ENCODE measurements at places on chromosomes 7 and 10. TPM values are rescaled to one million over a fixed set of nuclear protein-coding genes. Genes with fewer than 3 reads are reported as not detected.

DNA sequence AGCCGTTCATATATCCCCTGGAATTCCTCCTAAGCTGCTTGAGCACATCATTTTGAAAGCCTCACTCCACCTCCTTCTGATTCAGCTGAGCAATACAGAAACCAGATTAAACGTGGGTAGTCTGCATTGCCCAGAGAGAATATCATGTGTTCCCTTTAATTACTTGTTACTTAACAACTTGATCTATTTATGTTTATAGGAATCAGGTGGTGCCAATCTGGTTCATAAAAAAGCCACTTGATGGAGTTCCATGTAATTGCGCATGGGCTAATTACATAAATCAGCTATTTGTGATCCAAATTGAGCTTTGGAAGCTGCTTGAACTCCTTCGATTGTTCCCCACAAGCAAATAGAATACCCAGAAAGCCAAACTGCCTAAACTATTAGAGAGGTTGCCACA lies 114.7 kb upstream of the ADCY1 start:
- no peak overlapping the region for H3K27ac ChIP-seq
- H3K4me3 ChIP-seq, result no peak overlapping the region
- no peaks in the 10 kb centered on the region for H3K4me1 ChIP-seq
- no peaks in the 10 kb centered on the region for H3K36me3 ChIP-seq

DNA sequence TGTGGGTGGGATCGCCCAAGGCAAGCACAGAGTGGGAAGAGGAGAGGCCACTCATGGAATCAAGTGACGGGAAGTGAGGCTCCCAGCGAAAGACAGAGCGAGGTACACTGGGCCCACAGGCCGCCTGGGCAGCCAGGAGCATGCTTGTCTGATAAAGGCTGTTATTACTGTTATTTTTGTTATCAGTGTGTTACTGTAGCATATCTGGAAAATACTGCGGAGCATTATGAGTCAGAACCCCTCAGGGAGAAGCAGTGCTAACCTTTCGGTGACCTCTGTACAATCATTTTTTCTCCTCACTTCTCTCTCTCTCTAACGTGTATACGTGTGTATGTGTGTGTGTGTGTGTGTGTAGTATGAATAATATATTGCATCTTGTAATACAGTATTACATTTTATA lies 3.8 kb upstream of the TCERG1L start:
- no peak for DNase-seq
- H3K36me3 ChIP-seq, result no peaks in the 10 kb centered on the region
- peaks cover 5% of the 10 kb centered on the region for H3K4me1 ChIP-seq

- H3K27ac ChIP-seq, result no peak overlapping the region
- no peak overlapping the region for H3K4me3 ChIP-seq
- H3K36me3 ChIP-seq, result no peaks in the 10 kb centered on the region
- no peaks in the 10 kb centered on the region for H3K27me3 ChIP-seq
- H3K4me1 ChIP-seq, result no peaks in the 10 kb centered on the region
Measured at GRCh38 chr7:81158189-81158588, 239.3 kb upstream of the SEMA3C start.

C10orf105 gene
- 0.40 TPM for total RNA-seq

Measured in natural killer cell (primary cell).